ENCODE measurements at places on chromosomes 1 and 21. TPM values are rescaled to one million over a fixed set of nuclear protein-coding genes. Genes with fewer than 3 reads are reported as not detected.

CRP gene
- total RNA-seq, result not detected

NIBAN1 gene
- total RNA-seq, result 50.4 TPM

DIO1 gene
- not detected for total RNA-seq

ANKRD34A gene
- 0.15 TPM for total RNA-seq

HSD3B2 gene
- not detected for total RNA-seq

BRINP3 gene
- not detected for total RNA-seq

REN gene
- total RNA-seq, result not detected

OR2T29 gene
- not detected for total RNA-seq

CAPZB gene
- 126 TPM for total RNA-seq

IGFN1 gene
- not detected for total RNA-seq

BACH1 gene
- 97.5 TPM for total RNA-seq

RORC gene
- total RNA-seq, result not detected

HYI gene
- total RNA-seq, result 8.4 TPM

PLPPR4 gene
- under 0.01 TPM for total RNA-seq

ZNF697 gene
- total RNA-seq, result 9.4 TPM

TEKT2 gene
- total RNA-seq, result 0.38 TPM

TDRD10 gene
- total RNA-seq, result not detected

GABRD gene
- total RNA-seq, result 0.12 TPM

SLFNL1 gene
- total RNA-seq, result 0.35 TPM

THEM5 gene
- total RNA-seq, result not detected
